Peyer's patch (tissue), 4 donors: ENCODE measurements at places on chromosomes 1 and 21.

GRCh38 chr1:111992476-111992875, 3.0 kb upstream of the KCND3 start:
- DNase-seq, result no peak

DNA sequence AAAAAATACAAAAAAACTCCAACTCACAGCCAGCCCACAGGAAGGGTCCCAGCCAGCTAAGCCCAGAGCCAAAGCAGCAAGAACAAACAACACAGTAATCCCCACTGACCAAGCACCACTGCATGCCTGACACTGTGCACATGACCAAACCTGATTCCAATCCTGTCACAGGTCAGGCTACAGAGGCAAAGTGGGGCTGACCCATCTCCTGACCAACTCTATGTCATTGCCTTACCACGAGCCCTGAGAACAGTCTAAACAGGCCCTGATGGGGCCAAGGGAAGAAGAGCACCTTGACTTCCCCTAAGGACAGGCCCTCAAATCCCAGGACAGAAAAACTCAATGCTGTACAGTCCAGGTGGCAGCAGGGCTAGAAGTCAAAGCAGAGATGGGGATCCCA, 2.4 kb downstream of the LSS start:
- no peak for DNase-seq

- DNase-seq, result no peak
Measured at GRCh38 chr1:208278638-208279037, 34.5 kb upstream of the PLXNA2 start.

DNA sequence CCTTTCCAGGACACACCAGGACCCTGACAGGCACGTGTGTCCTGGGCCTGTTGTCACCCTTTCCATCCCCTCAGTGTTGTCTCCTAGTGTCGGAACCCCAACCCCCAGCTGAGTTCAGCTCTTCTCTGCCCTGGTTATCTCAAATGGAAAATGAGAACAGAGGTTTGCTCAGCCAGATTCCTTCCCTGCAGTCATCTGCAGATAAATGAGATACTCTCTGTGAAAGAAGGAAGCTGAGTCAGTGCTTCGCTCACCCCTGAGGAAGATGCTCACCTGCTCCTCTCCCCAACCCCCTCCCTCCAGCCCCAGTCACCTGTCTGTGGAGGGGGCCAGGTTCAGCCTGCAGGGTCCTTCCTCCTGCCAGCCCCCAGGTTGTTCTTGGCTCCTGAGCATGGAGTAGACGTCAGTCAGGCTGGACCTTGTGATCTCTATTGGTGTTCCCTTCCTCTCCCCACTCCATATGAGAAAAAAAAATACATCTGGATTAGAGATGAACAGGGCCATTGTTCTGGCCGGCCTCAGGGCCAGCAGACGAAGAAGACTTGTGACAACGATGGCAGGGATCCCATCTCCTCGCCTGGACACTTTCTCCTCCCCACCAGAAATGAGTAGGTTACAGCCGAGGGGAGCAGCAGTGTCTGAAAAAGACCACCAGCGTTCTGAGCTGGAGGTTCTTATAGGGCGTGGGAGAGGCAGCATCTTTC, 20.9 kb downstream of the PHGDH start:
- no peak for DNase-seq

DNA sequence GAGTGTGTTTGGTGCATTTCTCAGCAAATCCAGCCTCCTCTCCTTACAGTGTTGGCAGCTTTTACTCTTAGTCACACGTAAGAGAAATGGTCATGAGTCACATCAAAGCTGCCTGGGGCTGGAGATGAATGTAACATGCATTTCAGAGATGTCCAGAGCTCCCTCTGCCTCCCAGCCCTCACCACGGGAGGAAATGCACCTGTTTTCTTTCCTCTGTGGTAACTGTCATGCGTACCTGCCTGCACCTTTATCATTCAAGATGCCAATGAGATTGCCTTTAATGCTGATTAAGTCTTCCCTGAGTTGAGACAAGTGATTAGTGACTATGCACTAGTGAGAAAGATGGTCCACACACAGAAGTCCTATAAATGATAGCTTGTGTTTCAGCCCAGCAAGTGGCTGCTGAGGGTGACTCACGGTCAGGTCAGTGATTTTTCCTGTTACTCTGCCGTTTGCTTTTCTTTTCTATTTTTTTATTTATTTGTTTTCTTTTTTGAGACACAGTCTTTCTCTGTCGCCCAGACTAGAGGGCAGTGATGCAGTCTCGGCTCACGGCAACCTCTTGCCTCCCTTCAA, 277.3 kb upstream of the FMN2 start:
- DNase-seq, result no peak
